ENCODE measurements at places on chromosomes 7 and 10. TPM values are rescaled to one million over a fixed set of nuclear protein-coding genes. Genes with fewer than 3 reads are reported as not detected.
A peak's percentile ranks its signal among the peaks of the same experiment; 100 is the strongest.

DNA sequence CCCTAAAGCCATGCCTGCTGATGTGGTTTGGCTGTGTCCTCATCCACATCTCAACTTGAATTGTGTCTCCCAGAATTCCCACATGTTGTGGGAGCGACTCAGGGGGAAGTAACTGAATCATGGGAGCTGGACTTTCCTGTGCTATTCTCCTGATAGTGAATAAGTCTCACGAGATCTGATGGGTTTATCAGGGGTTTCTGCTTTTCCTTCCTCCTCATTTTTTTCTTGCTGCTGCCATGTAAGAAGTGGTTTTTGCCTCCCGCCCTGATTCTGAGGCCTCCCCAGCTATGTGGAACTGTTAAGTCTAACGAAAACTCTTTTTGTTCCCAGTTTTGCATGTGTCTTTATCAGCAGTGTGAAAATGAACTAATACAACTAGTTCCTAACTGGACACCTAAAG lies 11.8 kb downstream of the MACROH2A2 start:
- no peak for DNase-seq

DNA sequence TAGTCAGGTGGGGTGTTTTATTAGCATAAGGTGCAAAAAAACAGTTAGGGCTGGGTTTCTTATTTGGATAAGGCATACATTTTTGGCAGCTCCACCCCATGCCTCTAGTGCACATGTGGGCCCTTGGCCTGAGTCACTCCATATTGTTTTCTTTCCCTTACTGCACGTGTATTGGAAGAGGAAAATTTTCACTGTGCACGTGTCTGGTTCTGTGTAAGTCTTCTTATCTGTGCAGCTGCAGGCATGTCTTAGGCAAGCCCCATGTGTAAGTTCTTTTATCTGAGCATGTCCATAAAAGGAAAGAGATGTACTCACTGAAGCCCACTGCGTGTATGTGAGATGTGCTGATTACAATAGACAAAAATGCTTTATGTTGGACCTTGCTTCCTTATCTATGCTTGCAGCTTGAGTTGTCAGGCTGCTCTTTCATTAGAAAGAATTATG lies 540.3 kb upstream of the IGFBP3 start:
- no peak for DNase-seq

GRCh38 chr10:14601326-14601725 lies 173.4 kb downstream of the FAM107B start:
- no peak for DNase-seq

GRCh38 chr10:124320778-124321432 lies 97.8 kb downstream of the OAT start:
- DNase-seq = no peak

DNA sequence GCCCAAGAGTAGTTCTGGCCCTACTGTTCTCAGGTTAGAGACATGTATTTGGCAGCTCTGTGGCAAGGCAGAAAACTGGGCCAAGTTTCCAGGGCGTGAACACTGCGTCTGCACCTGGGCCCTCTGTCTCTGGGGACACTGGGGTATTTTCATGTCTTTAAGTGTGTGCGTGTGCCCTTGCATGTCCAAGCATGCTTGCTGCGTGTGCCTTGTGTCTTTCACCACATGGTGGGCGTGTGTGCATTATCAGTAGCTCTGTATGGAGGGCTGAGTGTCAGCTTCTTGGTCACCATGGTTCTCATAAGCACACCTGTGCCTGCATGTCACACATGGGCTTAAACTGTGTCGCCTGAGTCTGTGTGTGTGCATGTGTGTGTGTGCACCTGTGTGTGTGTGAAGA lies 69.3 kb downstream of the HIPK2 start:
- DNase-seq = no peak

DNA sequence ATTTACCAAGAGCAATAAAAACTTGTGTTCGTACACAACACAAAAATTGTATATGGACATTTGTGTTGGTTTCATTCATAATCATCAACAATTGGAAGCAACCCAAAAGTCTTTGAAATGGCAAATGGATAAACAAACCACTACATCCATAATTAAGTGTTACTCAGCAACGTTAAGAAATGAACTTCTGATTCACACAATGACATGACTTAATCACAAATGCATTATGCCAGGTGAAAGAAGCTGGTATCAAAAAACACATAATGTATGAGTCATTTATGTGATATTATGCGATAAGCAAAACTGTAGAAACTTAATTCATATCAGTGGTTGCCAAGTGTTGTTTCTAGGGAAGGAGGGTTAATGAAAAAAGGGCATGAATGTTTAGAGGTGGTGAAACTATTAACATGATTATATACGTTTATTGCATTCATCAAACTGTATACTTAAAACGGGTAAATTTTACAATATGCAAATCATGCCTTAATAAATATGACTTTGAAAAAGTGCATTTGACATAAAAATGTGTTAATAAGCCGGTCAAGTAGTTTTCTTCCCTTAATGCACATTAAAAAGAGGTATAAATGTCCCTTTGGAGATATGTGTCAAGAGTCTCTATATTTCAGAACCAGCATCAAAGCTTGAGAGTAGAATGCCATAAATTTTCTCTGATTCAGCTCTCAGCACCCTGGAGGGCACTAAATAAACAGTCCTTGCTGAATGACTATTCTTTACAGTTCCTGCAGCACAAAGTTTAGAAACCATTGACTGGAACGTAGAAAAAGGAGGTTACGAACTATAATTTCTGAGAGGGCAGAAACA lies 84.8 kb upstream of the GRM3 start:
- DNase-seq = no peak

DNA sequence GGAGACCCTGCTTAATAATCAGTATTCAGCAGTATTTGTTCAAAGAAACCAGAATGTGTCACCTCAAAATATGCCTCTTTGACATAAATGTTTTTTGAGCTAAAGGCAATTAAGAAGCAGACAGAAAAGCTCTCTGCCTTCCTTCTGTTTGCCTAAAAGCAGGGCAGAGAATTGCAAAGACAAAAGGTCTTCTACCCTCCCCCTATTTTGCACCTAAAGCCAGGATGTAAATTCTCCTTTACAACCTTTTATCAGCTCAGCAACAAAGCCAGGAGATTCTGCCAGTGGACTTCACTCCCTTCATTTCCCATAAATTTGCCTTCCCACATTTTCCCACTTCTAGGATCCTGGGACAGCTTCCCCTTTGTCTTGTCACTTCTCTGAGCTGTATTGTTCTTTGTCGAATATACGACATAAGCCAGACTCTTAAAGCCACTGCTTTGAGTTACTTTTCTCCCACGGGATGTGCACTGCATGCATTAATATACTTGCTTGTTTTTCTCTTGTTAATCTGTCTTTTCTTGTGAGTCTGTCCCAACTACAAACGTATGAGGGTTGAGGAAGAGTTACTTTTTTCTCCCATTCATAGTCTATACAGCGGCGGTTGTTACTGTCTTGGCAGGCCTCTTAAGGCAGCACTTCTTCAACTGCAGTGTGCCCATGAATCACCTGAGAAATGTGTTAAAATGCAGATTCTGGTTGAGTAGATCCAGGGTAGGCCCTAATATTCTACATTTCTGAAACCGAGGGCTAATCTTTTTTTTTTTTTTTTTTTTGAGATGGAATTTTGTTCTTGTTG lies 48.2 kb downstream of the ST8SIA6 start:
- DNase-seq = no peak

GRCh38 chr10:51770709-51771108 lies 71.3 kb upstream of the CSTF2T start:
- no peak for DNase-seq

GRCh38 chr10:71661060-71661622 lies 58.4 kb downstream of the C10orf105 start:
- DNase-seq = no peak

GRCh38 chr7:72924386-72924732 lies 536 bp upstream of the POM121 start:
- no peak for DNase-seq

DNA sequence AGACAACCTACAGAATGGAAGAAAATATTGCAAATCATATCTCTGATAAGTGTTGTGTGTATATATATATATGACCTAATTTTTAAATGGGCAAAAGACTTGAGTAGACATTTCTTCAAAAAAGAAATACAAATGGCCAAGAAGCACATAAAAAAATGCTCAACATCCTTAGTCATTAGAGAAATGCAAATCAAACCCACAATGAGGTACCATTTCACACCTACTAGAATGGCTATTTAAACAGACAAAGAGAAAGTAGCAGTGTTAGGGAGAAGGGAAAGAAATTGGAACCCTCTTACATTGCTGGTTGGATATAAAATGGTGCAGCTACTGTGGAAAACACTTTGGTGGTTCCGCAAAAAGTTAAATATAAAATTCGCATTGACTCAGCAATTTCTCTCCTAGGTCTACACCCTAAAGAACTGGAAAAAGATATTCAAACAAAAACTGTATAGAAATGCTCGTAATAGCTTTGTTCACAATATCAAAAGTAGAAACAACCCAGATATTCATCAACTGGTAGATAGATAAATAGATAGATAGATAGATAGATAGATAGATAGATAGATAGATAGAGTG lies 16.3 kb downstream of the ACSL5 start:
- no peak for DNase-seq

DNA sequence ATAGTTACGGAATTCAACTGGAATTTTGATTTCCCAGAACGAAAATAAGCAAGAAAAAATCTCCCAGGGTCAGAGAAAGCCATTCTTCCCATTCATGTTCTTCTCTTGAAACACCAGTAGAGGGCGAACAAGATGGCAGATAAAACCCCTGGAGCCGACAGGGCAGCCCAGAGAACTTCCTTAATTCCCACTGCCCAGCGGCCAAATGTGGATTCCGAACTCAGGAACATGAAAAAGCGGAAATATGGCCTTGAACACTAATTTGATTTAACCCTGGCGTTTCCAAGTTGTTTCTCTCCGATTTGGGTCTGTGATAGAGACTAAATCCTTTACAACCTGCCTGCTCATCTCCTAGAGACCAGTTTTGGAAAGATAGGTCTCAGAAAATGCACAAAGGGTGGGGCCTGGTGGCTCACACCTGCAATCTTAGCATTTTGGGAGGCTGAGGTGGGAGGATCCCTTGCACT lies 100.7 kb upstream of the WAC start:
- peak; percentile 7 for DNase-seq

DNA sequence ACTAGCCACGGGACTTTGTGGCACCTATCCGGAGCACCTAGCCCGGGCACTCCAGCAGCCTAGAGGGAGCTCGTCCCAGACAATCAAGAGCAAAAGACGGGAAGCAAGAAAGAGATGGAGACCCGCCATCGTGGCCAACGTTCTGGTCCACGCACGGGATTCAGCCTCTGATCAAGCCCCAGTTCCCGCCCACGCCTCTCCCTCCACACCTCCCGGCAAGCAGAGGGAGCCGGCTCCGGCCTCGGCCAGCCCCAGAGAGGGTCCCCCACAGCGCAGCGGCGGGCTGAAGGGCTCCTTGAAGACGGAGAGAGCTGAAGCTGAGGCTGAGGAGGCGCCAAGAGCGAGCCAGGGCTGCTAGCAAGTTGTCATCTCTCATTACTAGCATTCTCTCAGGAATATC lies 992 bp upstream of the SLC39A12 start:
- no peak for DNase-seq

GRCh38 chr7:73342645-73343044 lies 14.7 kb downstream of the FKBP6 start:
- DNase-seq = no peak

DNA sequence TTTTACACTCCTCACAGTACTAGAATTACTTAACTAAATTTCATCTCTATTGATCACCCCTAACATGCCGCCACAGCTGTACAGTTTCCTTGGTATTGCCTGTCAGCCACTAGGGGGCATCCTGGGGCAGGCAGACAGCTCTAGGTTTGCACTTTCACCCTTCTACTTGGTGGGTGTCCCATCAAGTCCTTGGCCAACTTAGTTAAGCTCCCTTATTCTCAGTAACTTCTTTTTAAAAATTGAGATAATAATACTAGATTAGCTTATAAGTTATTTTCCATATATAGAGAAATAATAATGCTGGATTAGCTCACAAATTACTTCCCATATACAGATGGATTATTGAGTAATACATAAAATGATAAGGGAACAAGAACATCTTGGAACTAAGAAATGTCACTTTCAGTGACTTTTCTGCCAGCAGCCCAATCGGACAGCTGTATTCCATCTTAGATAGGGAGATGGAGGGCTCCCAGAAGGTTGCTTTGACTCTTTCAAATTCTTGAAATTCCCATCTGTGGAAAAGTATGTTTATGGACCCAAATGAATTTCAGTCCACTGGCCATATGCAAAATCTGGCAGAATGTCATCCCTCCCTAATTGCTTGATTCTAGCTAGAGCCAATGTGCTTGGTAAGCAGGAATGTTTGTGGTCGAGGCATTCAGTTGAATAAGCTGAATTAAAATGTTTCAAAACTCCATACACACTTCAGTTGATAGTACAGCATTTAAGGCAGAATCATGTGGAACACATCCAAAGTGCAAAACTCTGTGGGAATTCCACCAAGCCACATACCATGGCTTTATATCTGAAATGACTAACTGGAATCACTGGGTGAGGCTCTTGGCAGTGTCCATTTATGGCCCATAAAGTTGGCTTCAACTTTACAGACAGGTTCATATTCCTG lies 309.7 kb downstream of the CSTF2T start:
- no peak for DNase-seq

GRCh38 chr7:25894002-25894901 lies 257.7 kb upstream of the NFE2L3 start:
- DNase-seq = peak; percentile 9

DNA sequence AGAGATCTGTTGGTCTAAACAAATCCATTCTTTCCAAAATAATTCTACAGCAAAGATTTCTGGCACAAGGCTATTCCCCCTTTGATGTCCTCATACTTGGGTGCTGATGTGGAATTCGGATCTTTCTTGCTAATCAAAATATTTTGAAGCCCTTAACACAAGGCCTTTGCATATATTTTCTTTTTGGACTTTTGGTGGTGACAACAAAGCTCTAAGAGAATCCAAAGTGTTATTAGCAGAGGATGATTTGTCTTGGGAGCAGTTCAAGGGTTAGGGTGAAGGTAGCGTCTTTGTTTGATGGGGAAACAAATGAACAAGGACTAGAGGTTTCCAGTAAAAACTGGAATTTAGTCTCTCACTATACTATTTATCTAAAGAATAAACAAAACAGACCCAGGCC lies 197.9 kb downstream of the CDCA7L start:
- no peak for DNase-seq

GRCh38 chr7:318476-318875 lies 28.5 kb downstream of the FOXL3 start:
- DNase-seq = no peak

DNA sequence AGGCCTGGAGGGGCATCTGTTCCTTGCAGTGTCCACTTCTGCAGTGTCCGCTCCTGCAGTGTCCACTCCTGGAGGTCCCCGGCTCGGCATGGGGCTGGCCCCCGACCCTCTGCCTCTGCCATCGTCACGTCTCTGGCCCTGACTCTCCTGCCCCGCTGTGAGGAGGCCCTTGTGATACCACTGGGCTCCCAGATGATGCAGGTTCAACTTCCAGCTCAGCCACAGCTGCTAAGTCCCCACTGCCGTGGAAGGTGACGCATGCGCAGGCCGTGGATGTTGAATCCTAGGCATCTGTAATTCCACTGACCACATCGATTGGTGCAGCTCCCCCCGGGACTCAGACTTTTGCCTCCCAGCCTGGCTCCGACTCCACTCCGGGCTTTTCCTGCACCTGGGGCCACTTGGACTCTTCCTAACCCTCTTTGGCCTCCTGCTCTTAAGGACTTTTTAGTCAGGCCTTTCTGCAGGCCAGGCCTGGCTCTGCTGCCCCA lies 95.1 kb downstream of the GLRX3 start:
- DNase-seq = no peak

Gene TMEM229A
- total RNA-seq = 1.7 TPM

Gene TMEM176A
- 0.47 TPM for total RNA-seq

Gene CALHM3
- total RNA-seq = not detected

Gene CCT6A
- 189 TPM for total RNA-seq

Gene ZMIZ2
- total RNA-seq = 12.6 TPM

Gene BHLHA15
- 10.0 TPM for total RNA-seq

Gene MBL2
- total RNA-seq = not detected

Gene PPP1R3C
- 41.2 TPM for total RNA-seq

Gene MACROH2A2
- total RNA-seq = 23.6 TPM

Gene LIPJ
- total RNA-seq = 3.4 TPM

Measured in occipital lobe (tissue), 3 donors.